Activated naive CD4-positive, alpha-beta T cell (primary cell): ENCODE measurements at places on chromosomes 6 and 20.

DNA sequence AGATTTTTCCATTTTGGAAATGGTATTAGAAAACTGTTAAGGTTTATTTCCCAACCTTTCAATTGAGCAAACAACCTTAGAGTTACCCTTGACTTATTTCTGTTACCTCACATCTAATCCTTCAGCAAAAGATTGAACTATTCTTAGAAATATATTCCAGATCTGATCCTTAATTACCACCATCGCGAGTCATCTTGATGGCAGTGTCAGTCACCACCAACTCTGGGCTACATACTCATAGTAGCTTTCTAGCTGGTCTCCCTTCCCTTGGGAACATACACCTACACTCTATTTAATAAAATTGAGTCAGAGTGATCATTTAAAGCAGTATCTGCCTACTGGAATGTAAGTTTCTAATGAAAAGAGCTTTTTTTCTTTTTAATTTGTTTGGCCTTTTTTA, 308.2 kb downstream of the EYS start:
- DNase-seq = no peak

DNA sequence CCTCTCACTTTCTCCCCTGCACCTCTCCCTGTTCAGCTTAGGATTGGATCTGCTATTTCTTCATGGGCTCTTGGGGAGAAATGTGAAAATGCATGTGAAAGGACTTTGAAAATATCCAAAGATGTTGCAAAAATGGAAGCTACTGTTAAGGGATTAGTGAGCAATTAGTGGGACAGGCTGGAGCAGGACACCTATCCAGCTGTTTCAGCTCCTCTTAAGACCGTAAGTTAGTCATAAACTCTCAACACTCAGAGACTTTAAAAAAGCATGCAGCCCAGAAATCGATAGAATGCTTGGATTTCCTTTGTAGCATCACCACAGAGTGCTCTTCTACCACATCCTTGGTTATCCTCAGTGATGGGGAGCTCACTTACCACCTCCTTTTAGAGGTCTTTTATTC, 88.7 kb downstream of the SLC24A3 start:
- DNase-seq = no peak

DNA sequence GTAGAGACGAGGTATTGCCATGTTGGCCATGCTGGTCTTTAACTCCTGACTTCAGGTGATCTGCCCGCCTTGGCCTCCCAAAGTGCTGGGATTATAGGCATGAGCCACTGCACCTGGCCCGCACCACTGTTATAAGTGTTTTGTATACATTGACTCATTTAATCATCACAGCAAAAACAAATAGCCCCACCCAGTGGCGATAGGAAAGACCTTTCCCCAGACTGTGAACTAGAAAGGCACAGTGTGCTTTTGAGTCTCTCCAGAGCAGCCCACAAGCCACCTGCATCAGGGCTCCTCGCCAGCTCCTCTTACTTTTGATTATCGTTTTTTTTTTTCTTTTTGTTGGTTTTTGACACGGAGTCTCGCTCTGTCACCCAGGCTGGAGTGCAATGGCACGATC, 27.9 kb upstream of the ZFP64 start:
- no peak for DNase-seq

- no peak for DNase-seq
Observed at GRCh38 chr6:21003780-21004541, 469.7 kb downstream of the CDKAL1 start.

DNA sequence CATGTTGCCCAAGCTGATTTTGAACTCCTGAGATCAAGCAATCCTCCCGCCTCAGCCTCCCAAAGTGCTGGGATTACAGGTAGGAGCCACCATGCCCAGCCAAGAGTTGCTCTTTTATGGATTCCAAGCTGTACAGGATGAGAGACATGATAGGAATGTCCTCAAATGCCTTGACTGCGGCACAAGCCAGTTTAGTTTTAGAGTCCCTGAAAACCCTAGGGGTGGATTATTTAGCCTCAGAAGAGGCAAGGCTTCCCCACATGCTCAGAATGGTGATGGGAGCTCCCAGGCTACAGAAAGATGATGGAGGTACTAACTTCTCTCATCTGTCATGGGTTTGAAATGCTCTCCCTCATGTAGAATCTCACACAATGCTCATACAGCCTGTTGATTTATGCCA, 280.5 kb upstream of the PRND start:
- no peak for DNase-seq

DNA sequence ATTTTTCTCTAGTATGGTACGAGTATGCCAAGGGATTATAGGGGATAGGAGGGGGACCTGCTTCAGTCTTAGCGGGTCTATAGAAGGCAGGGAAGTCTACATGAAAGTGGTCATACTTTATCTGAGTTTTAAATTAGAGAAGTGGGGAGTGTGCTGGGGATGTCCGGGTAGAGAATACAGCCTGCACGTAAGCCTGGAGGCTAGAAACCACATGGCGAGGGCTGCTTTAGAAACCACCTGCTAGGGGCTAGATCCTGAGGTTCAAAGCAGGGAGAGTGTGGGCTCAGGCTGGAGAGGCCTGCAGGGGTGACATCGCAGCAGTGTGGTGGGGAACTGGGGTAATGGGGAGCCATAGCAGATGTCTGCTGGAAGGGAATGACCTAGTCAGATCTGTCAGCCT, 85.2 kb downstream of the VEGFA start:
- no peak for DNase-seq

GRCh38 chr20:33526769-33527168, 36.9 kb downstream of the CBFA2T2 start:
- DNase-seq = no peak

DNA sequence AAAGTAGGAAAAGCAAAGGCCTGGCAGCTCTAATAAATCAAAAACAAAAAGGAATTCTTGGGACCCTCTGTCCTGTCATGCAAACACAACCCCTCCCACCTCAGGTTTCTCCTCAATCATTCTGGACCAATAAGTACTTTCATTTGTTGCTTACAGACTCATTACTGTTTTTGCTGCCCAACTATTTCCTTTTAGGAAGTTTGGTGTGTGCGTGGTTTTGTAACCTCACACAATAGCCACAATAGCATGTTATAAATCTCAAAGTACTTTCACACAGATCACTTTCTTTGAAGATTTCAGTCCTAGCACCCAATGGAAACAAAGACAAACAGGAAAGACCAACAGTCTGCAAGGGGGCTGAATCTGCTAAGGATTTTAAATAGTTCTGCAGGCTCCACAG, 4.5 kb downstream of the MRPL14 start:
- no peak for DNase-seq

DNA sequence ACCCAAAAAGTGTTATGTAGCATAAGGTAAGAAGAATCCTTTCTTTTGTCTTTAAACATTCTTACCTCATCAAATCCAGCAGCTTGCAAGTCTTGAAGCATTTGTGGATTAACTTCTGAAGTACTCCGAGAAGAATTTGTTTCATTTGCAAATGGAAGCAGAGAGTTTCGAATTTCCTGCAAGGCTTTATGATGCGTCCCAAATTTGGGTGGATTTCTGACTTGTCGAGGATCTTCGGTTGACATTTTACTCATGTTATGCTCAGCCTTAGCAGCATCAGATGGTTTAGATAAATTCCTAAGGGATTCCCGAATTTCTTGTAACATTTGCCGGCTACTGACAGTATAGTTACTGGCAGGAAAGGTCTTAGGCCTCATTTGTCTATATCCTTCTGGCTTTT, 16.2 kb downstream of the LATS1 start:
- DNase-seq = no peak

- no peak for DNase-seq
Observed at GRCh38 chr6:154995254-154996015, at the start of gene TIAM2. TIAM2 (plus strand) TSS chr6:154995315; CDS start chr6:155129224, 133,909 bp downstream.

DNA sequence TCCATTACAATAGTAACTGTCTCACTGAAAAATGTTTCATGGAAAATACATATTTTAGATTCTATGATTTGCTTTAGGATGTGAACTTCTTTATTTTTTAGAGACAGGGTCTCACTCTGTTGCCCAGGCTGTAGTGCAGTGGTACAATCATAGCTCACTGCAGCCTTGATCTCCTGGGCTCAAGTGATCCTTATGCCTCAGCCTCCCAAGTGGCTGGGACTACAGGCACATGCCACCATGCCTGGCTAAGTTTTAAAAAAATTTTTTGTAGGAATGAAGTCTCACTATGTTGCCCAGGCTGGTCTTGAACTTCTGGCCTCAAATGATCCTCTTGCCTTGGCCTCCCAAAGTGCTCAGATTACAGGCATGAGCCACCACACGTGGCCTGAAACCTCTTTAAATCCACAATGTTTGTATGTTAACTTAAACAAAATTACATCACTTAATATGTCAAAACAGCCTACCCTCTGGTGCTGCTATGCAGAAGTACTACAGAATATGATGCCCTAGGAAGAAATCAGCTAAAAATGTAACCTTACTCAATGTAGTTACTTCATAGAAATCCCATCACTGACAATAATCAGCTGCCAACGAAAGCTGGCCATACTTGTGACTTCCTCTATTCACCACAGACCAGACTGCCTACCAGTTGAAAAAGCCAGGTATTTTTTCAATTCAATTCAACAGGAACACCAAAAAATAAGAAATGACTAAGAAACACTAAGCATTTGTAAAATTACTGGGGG, 17.6 kb downstream of the EEF1A1 start:
- DNase-seq = no peak
